ENCODE measurements at places on chromosomes 5 and 9.

GRCh38 chr9:132235894-132236661, 74.2 kb downstream of the NTNG2 start:
- DNase-seq, result peak; percentile 60

DNA sequence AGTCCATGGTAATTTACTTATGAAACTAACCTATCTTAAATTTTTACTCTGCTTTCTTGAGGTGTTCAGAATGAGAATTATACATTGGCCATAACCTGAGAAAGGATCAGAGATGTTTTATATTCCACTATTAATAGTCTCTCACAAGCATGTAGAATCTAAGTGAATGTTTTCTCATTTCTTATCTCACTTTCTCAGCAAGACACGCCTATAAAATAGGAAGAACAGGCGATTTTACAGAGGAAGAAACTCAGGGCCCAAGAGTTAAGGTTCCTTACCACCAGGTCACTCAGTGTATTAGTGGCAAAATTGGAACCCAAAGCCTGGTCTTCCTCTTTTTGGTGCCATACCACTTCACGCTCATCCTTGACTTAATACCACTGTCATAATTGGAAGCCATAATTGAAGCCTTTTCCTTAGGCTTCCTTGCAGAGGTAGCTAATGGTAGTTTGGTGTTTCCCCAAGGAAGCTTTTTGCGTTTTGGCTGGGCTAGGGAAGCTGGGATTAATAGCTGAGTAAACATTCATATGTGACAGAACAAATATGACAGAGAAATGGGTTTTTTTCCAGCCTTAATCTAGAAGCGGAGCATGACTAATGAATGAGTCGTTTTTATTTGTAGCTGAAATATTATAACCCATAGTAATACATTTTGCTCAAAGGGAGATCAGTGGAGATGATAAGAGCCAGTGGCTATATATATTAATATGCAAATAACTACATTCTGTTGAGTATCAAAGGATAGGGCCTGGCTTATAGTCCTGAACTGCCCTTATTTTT, 16.9 kb downstream of the HMGXB3 start:
- no peak for DNase-seq

DNA sequence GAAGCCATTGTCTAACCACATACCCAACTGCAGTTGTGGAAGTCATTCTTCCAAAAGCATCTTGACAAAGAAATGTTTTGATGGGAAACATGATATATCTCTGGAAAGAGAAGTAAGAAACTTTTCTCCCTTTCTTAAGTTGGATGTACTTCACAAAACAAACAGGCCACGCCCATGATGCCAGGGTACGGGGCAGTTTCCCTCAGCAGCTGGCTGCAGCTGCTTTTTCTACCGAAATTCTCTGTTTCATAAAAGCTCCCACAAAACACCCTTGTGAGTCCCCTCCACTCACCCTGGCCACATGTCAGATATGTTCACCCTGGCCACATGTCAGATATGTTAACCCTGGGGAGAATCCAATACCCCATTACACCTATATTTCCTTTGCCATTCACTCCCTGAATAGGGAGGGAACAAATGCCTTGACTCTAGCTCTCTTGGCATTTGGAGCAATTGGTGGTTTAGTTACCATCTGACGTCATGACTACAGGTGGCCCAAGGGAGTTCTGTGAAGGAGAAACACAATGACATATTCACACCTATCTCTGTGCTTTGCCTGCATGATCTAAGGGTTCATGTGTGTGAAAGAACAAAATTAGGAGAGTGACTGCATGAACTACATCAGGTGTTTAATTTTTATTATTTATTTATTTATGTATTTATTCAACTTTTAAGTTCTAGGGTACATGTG, 103.0 kb downstream of the AOPEP start:
- DNase-seq, result no peak

DNA sequence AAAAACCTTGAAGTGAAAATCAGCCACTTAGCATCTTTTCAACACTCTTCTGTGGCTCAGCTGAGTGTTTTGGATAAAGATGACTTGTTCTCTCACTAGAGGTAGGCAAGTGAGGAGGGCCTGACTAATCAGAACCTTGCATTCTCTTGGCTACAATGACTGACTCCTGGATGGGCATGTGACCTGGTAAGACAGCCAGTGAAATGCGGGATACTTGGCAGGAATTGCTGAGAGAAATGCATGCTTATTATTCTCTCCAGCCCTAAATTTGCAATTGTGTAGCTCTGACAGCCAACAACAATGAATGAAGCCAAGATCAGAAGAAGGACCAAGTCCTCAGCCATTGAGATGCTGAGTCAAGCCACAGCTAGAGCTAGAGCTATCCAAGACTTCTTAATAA, 490.5 kb upstream of the ZNF608 start:
- no peak for DNase-seq

- no peak for DNase-seq
Observed at GRCh38 chr9:133676450-133676849, 40.3 kb downstream of the DBH start.

DNA sequence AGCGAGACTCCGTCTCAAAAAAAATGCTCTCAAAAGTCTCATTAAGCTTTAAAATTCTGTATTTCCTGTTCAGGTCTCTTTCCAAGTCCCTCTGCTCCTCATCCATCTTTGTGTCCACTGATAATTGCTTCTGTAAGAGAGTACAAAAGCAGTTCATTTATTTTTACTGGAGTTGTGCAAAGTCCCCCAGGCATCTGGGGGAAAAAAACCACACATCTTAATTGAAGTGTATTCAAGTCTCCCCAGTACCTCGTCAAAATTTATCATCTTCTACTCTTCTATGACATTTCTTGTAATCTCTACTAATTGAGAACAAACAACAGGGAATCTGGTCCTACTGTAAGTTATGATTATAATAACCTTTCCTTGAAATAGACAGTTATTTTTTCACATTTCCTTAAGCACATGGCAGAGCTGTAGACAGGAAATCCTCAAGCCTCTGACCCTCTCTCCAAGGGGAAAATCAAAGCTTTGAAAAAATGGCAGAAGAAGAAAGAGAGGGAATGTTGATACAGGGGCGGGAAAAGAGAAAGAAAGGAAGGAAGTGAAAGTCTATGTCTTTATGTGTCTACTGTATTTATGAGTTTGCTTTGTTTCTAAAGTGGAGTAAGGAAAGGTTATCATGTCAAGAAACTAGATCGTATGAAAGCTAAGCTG, 51.5 kb downstream of the RAI14 start:
- DNase-seq, result no peak

- no peak for DNase-seq
Observed at GRCh38 chr5:53929152-53929551, 368.7 kb downstream of the NDUFS4 start.

DNA sequence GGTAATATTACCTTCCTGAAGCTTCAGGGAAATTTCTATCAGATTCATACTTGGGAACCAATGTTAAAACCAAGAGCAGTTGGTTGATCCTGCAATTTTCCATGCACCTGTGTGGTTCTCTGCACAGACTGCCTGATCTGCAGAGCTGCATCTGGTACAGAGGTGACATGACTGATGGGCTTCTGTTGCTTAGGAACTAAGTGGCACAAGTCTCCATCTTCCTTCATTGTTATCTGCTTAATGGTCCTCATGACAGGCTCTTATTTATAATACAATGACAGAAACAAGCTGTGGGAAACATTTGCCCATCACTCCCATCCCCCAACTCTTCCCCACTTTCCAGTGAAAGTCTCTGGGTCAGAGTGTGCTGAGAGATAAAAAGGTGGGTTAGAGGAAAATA, 799.1 kb downstream of the TAF11L14 start:
- no peak for DNase-seq

GRCh38 chr9:129983891-129984290, 59.1 kb downstream of the FNBP1 start:
- DNase-seq, result no peak

GRCh38 chr9:69168709-69169217, 5.3 kb upstream of the TJP2 start:
- DNase-seq, result no peak

GRCh38 chr5:109803854-109804253, 114.1 kb downstream of the MAN2A1 start:
- no peak for DNase-seq

DNA sequence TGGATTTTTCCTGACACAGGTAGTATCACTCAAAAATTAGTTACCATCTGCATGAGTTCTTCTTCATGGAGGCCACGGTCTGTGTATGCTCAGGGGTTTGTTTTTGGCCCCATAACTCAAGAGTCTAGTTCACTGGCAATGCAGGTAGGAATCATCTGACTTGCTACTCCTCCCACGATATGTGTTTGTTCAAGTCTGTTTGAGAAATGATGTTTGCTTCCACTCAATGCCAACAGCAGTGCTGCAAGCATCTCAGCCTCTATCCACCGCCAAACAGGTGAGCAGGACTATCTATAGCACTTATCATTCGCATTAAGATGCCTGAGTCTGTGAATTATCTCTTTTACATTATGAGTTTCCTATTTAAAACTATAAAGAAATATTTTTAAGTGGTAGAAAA, 264.8 kb upstream of the PTGER4 start:
- no peak for DNase-seq

- DNase-seq, result peak; percentile 17
Observed at GRCh38 chr5:143229896-143230675, 173.4 kb downstream of the NR3C1 start.

DNA sequence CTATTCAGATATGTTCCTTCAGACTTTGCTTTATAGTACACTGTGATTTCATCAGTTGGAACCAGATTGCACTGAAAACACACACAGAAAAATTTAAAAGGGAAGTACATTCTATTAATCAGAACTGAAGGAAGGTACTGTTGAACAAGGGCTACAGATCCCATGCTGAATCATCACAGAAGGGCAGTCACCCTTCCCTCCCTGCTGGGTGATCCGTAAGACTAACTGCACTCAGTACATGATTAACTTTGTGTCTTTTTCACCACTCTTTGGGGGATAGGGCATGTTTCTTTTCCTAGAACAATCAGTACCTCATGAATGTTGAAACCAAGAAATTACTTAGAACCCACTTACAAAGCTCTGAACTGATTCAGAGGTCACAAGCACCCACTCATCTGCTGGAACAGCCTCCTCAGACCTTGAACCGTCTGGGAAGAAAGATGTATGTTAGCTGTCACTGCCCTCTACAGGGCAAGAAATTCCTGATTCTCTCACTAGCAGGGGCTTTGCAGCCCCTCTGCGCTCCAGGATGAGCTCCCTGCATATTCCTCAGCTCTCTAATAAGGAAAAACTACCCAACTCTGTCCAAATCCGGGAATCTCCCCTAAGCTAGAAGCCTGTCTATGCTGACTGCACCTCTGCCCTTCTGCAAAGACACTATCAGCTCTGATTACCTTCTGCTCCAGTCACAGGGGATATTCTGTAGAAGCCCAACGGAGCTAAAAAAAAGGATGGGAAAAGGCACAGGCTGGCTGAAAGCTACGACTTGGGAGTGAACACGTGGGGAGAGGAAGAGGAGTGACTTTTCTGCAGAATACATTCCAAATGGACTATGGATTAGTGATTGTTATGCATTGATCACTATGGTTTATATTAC, 51.0 kb downstream of the IARS1 start:
- DNase-seq, result no peak

DNA sequence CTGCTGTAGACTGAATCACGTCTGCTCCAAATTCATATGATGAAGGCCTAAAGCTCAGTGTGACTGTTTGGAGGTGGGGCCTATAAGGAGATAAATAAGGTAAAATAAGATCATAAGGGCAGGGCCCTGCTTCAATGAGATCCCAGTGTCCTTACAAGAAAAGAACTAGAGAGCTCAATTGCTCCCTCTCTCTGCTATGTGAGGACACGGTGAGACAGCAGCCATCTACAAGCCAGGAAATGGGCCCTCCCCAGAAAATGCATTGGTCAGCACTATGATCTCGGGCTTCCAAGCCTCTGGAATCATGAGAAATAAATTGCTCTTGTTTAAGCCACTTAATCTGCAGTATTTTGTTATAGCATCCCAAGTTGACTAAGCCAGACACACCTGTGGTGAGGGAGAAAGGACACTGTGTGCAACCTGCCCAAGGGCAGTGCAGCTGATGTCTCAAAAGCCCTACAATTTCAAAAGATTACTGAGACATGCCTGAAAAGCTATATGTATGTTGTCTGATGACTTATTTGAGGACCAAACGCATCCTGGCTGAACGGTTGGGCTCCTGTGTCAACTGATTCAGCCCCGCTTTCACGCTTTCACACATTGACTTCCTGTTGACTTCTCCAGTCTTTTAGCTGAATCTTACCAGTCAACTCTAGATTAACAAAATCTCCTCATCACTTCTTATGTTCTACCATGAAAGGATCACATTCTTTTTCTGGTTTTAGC, 13.2 kb downstream of the GZMK start:
- no peak for DNase-seq

DNA sequence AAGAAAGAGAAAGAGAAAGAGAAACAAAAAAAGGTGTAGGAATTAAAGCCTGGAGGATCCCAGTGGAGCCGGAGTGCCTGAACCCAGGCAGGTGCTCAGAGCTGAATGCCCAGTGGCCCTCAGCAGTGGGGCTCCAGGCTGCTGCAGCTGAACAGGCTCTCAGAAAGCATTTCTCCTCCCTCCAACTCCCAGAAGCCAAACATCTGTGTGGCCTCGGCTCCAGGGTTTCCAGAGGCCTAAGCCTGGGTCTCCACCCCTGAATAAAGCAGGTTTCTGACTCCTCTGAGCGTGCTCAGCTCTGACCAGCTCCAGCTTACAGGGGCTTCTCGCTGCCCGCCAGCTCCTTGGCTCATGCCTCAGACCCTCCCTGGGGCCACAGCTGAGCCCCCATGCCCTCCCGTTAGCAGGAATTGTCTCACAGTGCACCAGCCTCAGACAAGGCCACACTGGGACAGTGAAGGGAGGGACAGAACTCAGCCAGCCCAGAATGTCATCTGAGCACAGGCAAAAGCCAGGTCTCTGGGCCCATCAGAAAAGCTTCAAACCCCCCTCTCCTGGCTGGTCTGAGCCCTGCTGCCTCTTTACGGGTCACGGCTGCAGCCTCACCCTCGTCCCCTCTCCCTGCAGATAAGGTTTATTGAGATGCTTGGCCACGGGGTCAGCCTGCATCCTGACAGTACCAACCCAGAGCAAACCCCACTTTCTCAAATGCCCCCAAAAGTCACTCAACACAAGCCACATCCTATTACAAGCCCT, 114.4 kb upstream of the PPP1R26 start:
- no peak for DNase-seq

DNA sequence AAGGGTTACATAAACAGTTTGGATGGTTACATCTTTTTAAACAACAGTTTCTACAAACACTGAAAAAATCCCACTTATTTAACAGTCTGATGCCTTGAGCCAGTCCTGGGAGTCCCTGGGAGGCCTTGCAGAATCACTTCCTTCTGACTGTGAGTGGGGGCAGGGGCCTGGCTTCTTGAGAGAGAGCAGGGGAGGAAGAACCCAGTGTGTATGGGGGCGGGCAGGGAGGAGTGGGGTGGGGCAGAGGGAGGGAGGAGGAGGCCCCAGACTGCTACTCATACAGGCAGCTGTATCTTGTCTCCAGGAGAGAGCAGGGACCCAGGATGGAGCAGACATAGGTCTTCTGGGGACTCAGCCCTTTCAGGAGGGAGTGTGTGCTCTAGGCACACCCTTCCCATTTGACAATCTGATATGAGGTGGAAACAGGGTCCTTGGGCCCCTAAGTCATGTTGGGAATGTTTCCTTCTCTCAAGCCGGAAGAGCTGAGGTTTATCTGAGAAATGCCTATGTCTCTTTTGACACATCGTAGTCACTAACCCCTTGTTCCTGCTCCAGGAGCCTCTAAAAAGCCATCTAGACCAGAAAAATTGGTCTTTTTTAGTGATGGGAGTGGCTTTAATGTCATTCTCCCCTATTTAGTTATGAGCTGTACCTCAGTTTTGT, 52.8 kb downstream of the IRF1 start:
- no peak for DNase-seq
